ENCODE measurements at places on chromosomes 12 and 14.

- DNase-seq, result no peak
These were observed 97.0 kb upstream of the NEDD1 start for GRCh38 chr12:96810057-96810456.

- no peak for DNase-seq
These were observed 90.5 kb downstream of the SLC2A13 start for GRCh38 chr12:40015345-40015744.

DNA sequence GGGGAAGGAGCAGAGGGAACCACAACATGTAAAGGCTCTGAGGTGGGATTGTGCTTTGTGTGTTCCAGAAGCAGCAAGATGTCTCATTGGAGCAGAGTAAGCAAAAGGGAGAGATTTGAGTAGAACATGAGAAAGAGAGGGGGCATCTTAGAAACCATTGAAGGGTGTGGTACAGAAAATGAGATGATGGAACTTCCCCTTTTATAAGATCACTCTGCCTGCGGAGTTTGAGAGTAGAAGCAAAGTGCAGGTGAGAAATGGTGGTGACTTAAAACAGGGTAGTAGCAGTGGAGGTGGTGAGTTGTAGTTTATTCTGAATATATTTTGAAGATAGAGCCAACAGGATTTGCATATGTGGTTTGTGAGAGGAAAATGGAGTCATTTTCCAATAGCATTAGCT is 56.0 kb downstream of the FBXO34 start:
- peak; percentile 67 for DNase-seq

- DNase-seq, result no peak
These were observed 34.2 kb downstream of the MDM1 start for GRCh38 chr12:68297929-68298328.

- DNase-seq, result no peak
These were observed 72.9 kb upstream of the FOXN3 start for GRCh38 chr14:89489761-89490437.

DNA sequence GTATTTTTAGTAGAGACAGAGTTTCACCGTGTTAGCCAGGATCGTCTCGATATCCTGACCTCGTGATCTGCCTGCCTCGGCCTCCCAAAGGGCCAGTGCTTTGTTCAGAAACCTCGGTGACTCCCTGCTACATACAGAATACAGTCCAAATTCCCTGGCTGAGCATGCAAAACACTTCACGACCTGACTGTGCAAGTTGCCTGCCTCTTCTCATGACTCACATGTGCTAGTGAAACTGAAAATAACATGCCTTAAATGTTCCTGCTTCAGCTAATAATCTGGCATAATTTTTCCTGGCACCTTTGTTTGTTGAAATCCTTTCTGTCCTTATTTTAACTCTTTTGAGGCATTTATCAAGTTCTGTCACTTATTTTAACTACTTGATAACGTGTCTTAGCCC is 8.2 kb downstream of the DMAC2L start:
- no peak for DNase-seq
